Thoracic aorta (tissue), 2 donors: ENCODE measurements at places on chromosomes 2 and 18. TPM values are rescaled to one million over a fixed set of nuclear protein-coding genes. Genes with fewer than 3 reads are reported as not detected.
A peak's percentile ranks its signal among the peaks of the same experiment; 100 is the strongest.

The NEUROD1 gene
- total RNA-seq, result not detected

DNA sequence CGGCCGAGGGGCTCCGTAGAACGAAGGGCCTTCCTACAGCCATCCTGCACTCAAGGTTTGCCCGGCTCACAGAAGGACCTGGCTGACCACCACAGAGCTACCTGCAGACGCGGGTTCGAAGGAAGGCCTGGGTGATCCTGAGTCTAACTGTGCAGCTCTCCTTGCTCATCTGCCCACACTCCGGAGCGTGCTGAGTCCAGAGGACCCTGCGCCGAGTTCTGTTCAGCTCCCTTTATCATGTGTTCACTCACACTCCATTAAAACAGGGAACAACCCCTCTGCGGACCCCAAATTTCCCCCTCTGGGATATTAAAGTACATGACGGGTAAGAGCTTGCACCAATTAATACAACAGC is 138.3 kb downstream of the PXDN start:
- no peak for DNase-seq

- no peak for DNase-seq
These were observed 75.8 kb downstream of the CCDC148 start for GRCh38 chr2:158380746-158381145.

GRCh38 chr2:162106146-162106551 is 32.1 kb upstream of the DPP4 start:
- DNase-seq, result no peak

DNA sequence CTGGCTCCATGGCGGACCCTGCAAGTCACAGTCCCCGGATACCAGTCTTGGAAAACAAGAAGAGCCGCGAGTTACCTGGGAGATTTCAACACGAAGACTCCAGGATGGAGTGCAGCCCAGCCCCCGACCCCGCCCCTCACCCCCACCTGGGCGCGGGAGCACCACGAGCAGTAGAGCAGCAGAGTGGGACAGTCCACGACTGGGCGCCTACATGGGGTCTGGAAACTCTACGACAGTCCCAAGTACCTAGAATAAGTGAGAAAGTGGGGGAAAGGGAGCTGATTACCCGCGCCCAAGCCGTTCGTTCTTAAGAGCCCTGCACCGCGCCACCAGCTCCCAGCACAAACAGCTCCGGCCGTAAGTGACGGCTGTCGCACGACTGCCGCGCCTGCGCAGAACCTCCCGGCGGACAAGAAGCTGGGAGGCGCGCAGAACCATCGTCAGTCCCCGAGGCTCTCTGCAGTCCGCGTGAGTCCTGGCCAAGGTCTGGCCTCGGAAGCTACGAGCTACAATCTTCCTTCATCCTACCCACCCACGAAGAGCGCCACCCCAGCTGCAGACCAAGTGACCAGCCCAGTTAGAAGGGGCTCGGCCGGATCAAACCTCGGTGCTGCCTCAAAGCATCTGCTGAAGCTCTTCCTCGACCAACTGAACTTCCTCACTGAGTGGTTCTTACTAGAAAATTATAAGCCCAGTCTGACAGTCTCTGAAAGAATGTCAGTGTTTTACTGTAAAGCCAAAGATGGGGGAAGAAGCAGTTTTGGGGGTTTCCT is at the start of gene DPY30:
DPY30 (minus strand) TSS at position 359 of the 773 bp plus-strand sequence; CDS start at position 10, 349 bp downstream.
- peak; percentile 76 for DNase-seq

- no peak for DNase-seq
These were observed 34.0 kb downstream of the SLC4A10 start for GRCh38 chr2:161658259-161658658.

DNA sequence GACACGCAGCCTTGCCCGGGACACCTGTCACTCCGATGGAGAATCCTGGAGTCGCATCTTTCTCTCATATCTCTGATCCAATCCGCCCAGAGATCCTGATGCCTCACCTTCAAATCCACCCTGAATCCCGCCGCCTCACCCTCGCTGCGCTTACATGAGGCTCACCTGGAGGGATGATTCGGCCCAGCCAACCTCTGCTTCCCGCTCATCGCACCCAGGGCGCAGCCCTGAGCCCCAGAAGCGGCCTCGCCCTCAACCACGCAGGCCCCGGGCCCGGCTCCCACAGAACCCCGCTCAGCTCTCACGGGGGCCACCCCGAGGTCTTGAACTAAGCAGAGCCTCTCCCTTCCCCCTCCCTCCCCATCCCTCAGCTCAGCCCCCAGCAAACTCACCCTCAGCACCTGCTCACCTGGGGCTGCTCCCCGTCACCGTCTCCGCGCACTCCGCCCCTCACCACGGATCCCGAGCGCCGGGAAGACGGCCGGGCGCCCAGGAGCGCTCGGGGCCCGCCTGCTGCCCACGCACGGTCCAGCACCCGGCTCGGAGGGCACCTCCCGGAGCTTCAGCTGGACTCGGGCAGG is 160.0 kb downstream of the NDUFA10 start:
- no peak for DNase-seq

- DNase-seq, result no peak
These were observed 44.8 kb upstream of the MAP3K20 start for GRCh38 chr2:173030561-173031490.

GRCh38 chr2:19630921-19631320 is 270.9 kb downstream of the TTC32 start:
- DNase-seq, result no peak

DNA sequence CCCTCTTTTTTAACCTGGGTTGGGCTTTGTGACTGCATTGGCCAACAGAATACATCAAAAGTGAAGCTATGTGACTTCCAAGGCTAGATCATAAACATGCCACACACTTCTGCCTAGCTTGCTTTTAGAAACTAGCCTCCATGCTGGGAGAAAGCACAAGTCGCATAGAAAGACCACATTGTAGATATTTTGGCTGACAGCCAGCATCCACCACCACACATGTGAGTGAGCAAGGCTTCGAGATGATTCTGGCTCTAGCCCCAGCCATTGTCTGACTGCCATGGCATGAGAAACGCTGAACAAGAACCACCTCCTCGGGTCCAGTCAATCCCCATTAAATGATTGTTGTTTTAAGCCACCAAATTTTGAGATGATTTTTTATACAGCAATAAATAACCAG is 66.8 kb upstream of the STPG4 start:
- DNase-seq, result no peak

DNA sequence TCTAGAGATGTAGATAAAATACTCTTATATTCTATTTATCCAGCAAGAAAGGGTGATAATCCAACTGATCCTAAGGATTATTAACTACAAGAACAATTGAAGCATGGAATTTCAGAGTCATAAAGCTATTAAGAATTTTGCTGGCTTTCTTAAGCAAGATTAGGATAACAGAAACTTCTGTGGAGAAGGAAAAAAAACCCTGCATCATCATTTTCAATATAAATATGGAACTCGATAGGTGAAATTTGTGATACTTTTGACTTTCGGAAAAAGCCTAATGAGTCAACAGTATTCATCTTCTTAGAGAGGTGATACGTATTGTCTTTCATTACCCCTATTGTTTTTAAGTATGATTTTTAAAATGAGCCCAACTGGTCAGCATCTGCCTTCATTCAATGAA is 593.3 kb downstream of the CPS1 start:
- no peak for DNase-seq

- no peak for DNase-seq
These were observed 4.3 kb downstream of the COL3A1 start for GRCh38 chr2:188978291-188979081.

The M1AP gene
- not detected for total RNA-seq

The CFAP210 gene
- not detected for total RNA-seq

The CPO gene
- not detected for total RNA-seq

The SLC30A3 gene
- total RNA-seq, result 4.4 TPM

The DUSP19 gene
- 5.7 TPM for total RNA-seq

GRCh38 chr2:85095094-85095493 is 38.1 kb upstream of the TCF7L1 start:
- no peak for DNase-seq

GRCh38 chr2:27729614-27730013 is 41.9 kb upstream of the MRPL33 start:
- no peak for DNase-seq

GRCh38 chr2:100018341-100019193 is 123.8 kb downstream of the AFF3 start:
- no peak for DNase-seq

The TCF23 gene
- total RNA-seq, result not detected

- no peak for DNase-seq
These were observed 1012.6 kb downstream of the BCL11A start for GRCh38 chr2:59540864-59541263.

DNA sequence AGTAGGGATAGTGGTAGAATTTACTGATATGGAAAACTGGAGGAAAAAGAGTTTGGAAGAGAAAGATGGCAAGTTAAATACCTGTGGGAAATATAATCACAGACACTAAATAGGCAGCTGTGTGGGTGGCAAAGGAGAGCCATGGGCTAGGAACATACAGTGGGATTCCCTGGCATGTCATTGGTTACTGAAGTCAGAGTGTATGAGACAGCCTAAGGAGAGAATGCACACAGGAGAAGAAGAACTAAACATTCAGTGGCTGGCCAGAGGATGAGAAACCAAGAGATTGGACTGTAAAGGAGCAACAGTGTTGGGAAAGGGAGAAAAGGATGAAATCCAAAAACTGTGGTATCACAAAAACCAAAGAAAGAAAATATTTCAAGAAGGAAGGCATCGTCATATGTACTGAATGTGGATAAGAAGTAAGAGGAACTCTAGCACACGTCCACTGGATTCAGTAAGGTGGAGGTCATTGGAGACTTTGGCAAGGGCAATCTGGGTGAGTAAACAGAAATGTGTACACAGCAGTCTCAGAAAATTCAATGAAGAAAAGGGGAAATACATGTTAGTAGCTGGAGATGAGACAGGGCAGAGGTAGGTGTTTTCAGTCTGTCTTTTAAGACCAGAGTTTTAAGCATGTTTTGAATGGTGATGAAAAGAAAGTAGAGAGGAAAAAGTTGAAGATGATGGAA is 83.3 kb downstream of the SPIRE1 start:
- DNase-seq, result no peak

- DNase-seq, result no peak
These were observed 69.7 kb upstream of the SULT1C3 start for GRCh38 chr2:108169982-108170625.

DNA sequence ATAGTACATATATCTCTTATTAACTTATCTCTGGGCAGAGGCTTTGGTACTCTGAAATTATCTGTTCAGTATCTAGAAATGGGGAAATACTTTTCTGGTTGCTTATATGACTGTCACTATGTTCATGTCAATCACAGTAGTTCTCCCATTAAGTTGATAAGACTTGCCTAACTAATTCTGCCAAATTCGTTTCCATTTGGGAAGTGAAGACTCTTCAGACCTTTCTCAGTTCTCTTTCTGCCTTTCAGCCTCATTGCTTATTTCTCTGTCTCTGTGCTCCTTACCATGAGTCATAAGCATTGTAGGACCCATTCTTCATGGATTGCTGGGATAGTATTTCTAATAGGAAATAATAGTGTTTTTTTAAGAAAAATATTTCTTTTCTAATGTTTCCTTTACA is 113.5 kb downstream of the PHLPP1 start:
- DNase-seq, result no peak

GRCh38 chr2:166419616-166419934 is 43.8 kb upstream of the SCN9A start:
- DNase-seq, result no peak

GRCh38 chr18:12315490-12315889 is 7.4 kb downstream of the TUBB6 start:
- no peak for DNase-seq

The ANKRD30B gene
- not detected for total RNA-seq

The BOLL gene
- not detected for total RNA-seq

- DNase-seq, result no peak
These were observed 43.7 kb downstream of the ARL4C start for GRCh38 chr2:234453216-234453615.

- DNase-seq, result no peak
These were observed 148.4 kb downstream of the EIPR1 start for GRCh38 chr2:3229221-3229620.
